ENCODE measurements at places on chromosomes 2 and 18.

GRCh38 chr2:41600460-41600859, 447.4 kb upstream of the PKDCC start:
- no peak for DNase-seq

- no peak for DNase-seq
These were observed 31.9 kb downstream of the CCBE1 start for GRCh38 chr18:59665057-59666006.

- DNase-seq, result no peak
These were observed 81.6 kb upstream of the LAPTM4A start for GRCh38 chr2:20132990-20133535.

DNA sequence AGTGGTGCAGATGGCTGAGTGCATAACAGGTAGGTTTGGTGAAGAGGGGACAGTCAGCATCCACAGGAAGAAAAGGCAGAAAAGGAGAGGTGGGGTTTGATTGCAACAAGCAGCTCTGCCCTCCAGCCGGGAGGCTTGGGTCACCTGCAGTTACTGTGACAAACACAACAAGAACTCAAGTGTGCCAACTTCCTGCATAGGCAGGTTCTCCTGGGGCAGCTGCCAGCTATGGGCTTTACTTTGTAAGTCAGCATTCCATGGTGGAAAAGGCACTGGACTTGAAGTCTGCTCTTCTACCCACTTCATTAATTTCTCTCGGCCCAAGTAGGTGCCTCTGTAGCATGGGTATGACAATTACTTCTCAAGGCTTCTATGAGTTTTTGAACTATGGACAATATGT, 98.9 kb downstream of the MYT1L start:
- no peak for DNase-seq

DNA sequence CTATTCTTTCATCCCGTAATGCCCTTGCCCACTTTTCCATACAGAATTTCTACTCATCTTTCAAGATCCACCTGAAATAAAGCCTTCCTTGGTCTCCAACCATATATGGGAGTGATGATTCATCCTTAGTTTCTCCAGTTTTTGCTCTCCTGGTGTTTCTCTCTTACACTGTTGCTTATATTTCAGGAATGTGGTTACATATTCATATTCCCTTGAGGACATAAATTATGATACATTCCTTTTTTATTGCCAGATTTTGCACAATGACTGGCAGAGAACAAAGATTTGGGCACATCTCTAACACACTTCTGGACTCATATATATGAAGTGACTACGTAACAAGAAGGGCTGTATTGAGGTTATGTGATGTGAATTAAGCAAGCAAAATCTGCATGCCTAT, 1573.4 kb upstream of the NXPH2 start:
- no peak for DNase-seq

- DNase-seq, result no peak
These were observed 38.8 kb downstream of the CD28 start for GRCh38 chr2:203745267-203745666.

GRCh38 chr2:238868616-238869292, 20.9 kb downstream of the TWIST2 start:
- DNase-seq, result no peak

GRCh38 chr2:25322312-25322711, 19.4 kb downstream of the DNMT3A start:
- no peak for DNase-seq

DNA sequence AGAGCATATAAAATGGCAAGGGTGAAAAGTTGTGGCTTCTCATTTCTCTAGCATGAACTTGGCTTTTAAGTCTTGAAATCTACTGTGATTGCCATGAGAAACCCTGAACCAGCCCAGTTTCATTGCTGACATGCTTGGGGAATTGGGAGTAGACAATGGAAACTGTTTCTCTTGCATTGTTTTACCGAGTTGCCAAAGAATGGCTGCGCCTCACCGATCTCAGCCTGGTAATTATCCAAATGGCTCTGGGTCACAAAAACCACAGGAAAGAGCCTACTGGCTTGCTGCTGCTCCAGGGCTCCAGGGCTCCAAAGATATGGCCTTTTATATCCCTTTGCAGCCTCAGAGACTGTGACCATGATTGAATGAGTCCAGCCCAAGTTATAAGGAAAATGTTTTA, 310.4 kb upstream of the NT5C1B start:
- no peak for DNase-seq

DNA sequence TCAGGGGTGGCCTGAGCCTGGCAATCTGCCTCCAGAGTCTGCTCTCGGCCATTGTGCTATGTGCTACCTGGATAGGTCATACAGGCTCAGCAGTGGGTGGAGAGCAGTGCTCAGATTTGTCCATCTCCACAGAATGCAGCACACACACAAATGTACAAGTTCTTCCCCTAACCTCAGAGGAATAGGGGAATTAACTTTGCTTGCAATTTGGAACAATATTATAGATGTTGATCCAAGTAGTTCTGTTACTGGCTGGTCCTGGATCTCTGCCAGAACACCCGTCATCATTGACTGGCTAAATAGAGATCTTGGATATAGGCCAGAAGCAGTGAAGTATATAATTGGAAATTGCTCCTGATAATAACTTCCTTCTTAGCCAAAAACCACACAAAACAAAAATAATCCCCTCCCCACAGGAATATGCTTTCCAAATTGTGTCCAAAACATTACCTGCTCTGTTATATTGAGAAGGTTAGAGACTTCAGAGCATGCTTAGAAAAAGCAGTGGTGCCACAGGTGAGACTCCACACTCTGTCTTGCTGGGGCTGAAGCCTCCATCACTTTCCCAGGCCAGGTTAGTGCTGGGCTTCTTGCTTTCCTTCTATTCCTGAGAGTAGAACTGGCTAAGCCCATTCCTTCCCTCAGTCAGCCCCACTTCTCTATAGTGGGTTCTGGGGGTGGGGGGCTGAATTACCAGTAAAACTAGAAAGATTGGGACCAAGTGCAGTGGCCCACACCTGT, 38.8 kb downstream of the NCAPH start:
- no peak for DNase-seq

- DNase-seq, result no peak
These were observed 250.6 kb downstream of the CYP26B1 start for GRCh38 chr2:71897137-71897480.

DNA sequence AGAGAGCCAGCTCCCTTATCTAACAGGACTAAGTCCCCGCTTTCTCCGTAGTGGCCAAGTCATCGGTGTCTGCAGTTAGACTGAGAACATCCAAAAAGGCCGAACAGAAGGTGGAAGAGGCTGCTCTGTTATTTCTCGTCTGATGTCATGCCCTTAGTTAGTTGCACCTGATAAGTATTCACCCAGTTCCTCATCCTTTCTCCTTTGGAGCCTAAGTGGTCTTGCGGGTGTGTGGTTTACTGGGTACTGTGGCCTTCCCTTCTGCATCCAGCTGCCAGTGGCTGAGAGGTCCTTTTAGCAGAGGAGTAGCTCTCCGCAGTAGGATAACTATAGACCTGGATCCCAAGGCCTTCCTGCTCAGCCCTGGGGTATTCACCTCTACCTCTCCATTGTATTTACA, 211.6 kb downstream of the BCL2 start:
- no peak for DNase-seq

- DNase-seq, result no peak
These were observed 16.4 kb downstream of the FAP start for GRCh38 chr2:162226836-162227235.

- no peak for DNase-seq
These were observed 54.7 kb downstream of the ASAP2 start for GRCh38 chr2:9261231-9261883.

- DNase-seq, result no peak
These were observed 272.1 kb upstream of the EPAS1 start for GRCh38 chr2:46025081-46025480.

DNA sequence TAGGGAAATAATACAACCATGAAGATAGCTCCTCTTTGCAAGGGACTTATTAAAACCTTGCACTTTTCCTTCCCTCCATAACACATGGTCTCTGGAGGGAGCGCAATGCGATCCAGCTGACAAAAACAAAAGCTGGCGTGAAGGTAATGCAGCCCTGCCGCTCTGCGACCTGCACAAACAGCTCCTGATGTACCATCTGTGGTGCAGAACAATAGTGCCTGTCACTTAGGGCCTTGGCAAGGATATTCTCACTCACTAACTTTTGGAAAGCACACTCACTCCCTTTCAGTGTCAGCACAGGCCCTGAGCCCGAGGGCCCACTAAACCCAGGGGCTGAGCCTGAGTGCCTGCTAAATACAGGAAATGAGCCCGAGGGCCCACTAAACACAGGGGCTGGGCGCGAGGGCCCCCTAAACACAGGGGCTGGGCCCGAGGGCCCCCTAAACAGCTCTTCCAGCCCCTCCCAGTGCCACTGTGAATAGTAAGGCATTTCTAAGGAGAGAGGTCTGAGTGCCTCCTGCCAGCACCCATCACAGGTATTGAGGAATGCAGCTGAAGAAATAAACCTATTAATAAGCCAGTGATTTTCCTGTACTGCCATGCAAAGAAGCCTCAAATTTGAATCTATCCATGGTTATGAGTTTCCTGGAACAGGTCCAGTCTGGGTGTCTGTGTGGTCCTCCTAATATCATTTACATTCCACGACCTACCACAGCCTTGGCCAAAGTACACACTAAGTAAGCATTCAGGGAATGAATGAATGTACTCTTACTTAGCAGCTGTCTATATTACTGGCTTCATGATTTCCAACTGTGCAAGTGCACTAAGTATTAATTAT, 9.3 kb downstream of the L3MBTL4 start:
- DNase-seq, result no peak

DNA sequence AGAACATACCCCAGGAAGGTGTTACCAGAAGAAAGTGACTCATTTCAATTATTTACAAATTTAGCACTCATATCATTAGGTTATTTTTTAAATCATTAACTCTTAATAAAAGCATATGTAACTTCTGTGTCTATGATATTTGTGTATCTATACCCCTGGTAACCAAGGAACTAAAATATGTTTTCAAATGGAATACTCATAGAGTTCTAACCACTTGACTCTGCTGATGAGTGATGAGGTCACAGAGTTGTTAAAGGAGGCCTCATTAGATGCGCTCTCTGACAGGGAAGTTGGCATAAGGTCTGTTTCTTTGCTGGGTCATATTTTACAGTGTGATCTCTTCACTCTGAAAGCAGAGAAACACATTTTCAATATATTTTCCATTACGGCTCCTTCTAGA, 73.4 kb downstream of the CCDC150 start:
- no peak for DNase-seq

DNA sequence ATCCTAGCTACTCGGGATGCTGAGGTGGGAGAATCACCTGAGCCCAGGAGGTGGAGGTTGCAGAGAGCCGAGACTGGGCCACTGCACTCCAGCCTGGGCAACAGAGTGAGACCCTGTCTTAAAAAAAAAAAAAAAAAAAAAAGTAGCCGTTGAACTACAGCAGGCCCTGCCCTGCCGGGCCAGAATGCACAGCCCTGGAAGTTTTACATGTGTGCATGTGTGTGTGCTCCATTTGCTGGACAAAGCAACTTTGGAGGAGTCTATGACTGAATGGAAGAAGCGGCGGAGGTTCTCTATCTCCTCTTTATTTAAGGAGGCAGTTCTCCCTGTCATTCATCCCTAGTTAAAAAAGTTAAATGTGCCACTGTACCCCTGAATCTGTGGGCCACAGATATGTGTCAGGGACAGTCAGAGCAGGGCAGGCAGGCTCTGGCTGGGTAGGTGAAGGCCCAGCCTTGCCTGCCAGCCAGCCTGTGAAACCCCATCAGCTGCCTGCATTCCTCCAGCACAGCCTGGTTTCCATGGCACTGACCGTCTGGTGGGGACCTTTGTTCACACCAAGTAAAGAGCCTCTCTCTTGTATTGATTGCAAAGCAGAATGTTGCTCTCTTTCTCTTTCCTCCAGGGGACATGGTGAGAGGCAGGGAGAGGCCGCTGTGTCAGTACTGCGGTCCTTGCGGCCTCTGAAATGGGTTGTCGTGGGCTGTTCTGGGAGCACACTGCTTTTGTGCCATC, 10.9 kb downstream of the LIPG start:
- no peak for DNase-seq

DNA sequence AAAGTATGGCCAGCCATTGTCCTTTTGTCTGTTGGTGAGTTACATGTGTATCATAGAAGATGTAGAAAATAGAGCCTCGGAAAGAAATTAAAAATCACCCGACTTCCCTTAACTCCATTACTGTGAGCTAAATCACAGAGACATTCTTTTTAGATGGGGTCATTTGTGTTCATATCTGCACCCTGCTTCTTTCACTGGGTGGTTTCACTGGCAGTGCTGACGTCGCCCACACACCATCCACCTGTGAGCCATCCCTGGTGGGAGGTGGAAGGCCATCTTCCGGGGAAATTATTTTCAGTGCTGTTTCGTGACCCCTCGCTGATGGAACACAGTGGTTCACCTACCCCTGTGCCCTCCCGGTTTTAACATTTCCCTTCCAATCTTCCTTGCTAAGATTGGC, 21.2 kb downstream of the SH3BP4 start:
- no peak for DNase-seq

GRCh38 chr2:146131048-146131447, 1611.1 kb upstream of the ZEB2 start:
- no peak for DNase-seq

- no peak for DNase-seq
These were observed 2.7 kb upstream of the EFEMP1 start for GRCh38 chr2:55926246-55926645.

- DNase-seq, result no peak
These were observed 157.7 kb downstream of the PRKCE start for GRCh38 chr2:45809205-45809604.

GRCh38 chr18:44793194-44793593, 112.5 kb downstream of the SETBP1 start:
- DNase-seq, result no peak

GRCh38 chr2:205937211-205937610, 148.8 kb downstream of the INO80D start:
- DNase-seq, result no peak

- DNase-seq, result no peak
These were observed 49.7 kb upstream of the AGAP1 start for GRCh38 chr2:235444101-235444597.

DNA sequence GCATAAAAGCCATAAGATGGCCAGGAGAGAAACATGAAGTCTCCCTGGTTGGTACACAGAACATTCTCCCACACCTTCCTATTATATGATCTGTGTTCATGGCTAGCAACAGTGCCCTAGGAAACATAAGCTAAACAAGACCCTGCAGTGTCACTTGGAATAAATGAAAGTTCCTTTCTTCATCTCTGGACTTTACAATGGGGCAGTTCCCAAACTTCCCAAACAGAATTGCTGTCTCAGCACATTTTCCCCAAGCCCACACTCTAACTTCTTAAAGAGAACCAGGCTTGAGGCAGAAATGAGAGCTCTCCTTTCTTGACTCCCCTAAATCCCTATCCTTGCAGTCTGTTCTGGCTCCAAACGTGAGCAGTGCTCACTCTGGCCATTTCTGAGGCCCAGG, 173.2 kb upstream of the CREB1 start:
- no peak for DNase-seq

- DNase-seq, result no peak
These were observed 328.2 kb downstream of the SETBP1 start for GRCh38 chr18:45008694-45009413.
